AG04450 (cell line): ENCODE measurements at places on chromosomes 2 and 18. TPM values are rescaled to one million over a fixed set of nuclear protein-coding genes. Genes with fewer than 3 reads are reported as not detected.

The TCF7L1 gene
- polyA plus RNA-seq, result 2.7 and 3.5 TPM in 2 replicates

The GPR39 gene
- 2.9 and 3.6 TPM in 2 replicates for polyA plus RNA-seq

DNA sequence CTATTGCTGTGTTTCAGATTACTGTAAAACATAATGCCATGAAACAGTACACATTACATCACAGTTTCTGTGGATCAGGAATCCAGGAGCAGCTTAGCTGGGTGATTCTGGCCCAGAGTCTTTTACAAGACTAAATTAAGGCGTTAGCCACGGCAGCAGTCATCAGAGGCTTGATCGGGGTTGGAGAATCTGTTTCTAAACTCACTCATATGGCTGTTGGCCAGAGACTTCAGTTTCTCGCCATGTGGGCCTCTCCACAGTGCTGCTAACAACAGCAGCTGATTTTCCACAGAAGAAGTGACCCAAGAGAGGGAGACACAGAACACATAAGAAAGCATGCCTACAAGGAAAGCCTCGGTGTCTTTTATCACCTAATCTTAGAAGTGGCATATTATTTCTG lies 89.2 kb upstream of the MYO3B start:
- no peak for DNase-seq

DNA sequence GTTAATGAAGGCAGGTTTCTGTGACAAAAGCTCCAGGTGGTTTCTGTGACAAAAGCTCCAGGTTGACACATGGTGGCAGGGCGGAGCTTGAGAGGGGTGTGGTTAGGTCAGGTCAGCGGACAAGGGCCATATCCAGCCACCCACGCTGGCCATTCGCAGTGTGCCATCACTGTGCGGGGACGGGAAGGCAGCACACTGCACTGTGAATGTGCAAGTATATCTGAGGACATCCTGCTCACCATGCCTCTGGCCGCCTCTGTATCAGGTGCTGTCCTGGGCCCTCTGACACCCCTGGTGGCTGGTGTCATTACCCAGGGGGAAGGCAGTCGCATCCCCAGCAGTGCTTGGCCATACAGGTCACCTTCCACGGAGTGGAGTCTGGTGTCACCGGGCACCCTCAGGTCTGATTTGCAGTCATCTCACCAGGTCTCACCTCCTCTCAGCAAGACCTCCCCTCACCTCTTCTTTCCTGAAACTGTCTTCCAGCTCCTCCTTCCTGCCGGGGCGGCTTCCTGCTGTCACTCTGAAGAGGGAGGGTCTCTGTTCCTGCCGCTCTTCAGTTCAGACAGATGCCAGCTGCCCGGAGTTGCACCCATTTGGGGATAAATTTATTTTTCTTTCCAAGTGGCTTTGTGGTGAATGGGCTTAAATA lies 34.9 kb downstream of the CTIF start:
- no peak for DNase-seq

DNA sequence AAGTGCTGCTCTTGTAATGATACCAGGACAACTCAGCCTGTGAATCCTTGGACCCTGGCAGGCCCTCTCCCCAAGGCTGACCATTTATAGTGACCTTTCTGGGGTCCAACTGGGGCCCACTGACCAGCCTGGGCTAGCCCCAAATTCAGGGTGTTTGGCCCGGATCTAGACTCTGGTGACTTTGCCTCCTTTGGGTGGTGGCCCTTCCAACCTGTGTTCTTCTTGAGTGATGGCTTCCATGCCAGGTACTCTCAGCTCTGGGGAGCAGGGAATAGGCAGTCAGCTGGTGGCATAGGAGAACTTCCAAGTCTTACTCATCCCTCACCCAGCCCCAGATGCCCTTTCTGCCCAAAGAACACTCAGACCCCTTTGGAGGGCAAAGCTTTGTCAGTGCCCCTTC lies 10.3 kb downstream of the MYO7B start:
- no peak for DNase-seq

- DNase-seq, result no peak
Measured at GRCh38 chr2:25835906-25836305, 42.4 kb downstream of the ASXL2 start.

GRCh38 chr2:74045454-74045853 lies 60.7 kb downstream of the TET3 start:
- no peak for DNase-seq

- DNase-seq, result peak; percentile 84
Measured at GRCh38 chr2:235605312-235606003, 111.6 kb downstream of the AGAP1 start.

- no peak for DNase-seq
Measured at GRCh38 chr2:36512705-36513104, 85.3 kb downstream of the FEZ2 start.

DNA sequence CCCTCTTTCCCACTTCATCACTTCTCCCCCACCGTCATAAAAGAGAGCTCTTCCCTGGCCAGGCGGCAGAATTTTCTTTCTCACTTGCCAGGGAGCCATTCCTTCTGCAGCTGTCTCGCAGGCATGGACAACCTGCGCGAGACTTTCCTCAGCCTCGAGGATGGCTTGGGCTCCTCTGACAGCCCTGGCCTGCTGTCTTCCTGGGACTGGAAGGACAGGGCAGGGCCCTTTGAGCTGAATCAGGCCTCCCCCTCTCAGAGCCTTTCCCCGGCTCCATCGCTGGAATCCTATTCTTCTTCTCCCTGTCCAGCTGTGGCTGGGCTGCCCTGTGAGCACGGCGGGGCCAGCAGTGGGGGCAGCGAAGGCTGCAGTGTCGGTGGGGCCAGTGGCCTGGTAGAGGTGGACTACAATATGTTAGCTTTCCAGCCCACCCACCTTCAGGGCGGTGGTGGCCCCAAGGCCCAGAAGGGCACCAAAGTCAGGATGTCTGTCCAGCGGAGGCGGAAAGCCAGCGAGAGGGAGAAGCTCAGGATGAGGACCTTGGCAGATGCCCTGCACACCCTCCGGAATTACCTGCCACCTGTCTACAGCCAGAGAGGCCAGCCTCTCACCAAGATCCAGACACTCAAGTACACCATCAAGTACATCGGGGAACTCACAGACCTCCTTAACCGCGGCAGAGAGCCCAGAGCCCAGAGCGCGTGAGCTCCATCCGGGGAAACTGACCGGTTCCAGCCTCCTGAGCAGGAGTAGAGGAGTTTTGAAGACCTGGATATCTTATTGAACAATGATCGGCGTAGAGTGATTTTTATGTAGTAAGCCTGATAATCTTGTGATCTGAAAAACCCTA lies at the start of gene MSGN1:
MSGN1 (plus strand) TSS at position 65 of the 850 bp plus-strand sequence; CDS start at position 124, 59 bp downstream.
- no peak for DNase-seq

DNA sequence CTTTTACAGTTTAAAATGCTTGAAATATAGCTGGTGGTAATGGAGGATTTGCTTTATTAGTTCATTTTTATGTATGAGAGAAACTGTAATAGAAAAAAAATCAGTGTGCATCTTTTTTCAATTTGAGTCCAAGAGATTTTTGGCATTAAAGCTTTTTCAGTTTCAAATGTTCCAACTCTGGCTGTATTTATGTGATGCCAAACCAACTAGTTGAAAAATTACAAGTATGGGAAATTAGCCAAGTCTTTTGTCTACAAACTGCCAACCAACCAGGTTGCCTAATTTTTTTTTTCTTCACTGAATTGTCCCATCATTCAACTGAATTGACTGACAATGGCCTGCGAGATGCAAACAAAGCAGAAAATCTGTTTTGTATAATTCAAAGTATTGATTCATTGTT lies 95.7 kb downstream of the ICOS start:
- DNase-seq, result no peak

DNA sequence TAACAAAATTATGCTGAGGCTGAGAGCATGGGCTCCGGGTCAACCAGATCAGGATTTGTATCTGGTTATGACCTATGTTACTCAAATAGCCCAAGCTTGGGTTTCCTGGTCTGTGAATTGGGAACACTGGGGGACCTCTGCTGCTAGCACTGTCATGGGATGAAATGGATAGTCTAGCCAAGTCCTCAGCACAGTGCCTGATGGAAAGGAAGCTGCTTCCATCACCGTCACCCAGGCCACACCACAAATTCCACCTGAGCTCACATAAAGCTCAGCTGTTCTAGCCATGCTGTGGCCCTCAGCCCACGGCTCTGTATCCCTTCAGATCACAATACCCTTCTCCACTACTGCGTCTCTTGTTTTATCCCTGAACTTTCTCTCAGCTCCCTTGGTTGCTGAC lies 179.6 kb upstream of the SP5 start:
- no peak for DNase-seq

DNA sequence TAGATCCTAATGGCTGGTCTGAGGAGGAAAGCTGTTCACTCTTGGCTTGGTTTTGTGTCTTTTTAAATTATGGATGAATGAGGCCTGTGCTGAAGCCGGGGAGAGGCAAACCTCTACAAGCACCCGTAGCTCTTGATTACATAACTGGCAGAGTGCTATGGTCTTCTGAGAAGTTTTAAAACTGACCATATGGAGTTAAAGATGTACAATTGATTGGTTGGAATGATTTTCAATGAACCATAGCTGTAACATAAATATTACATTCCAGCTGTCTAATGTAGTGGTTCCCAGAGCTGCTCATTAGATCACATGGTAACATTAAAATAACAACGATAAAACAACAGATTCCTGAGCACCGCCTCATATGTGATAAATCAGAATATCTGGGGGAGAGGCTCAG lies 71.1 kb upstream of the MAP4K3 start:
- peak; percentile 61 for DNase-seq

DNA sequence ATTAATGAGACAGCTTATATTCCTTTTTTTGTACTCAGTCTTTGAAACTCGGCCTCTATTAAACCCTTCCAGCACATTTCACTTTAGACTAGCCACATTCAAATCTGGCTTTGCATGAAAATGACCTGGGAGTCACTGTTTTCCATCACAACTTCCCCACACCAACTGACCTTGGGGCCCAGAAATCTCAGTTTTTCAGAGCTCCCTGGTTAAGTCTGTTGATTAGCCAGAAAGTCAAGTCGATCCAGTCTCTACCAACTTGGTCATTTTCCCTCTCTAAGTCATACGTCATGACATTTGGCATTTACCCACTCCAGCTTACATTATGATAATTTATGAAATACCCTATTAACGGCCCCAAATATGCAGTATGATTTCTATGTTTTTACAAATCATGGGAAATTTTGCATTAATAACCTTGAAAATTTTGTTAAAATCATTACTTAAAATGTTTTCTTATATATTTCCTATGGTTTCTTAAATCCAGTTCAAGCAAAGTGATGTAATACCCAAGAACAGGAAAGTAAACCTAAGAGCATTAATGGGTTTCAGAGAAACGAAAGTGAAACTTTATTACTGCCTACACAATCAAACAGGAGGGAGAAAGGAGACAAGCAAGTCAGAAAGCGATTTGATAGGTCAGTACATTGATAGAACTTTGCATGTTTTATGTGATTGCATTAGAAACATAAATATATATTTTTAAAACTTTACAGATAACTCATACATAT lies 77.1 kb downstream of the SPATS2L start:
- no peak for DNase-seq
